Muscle of back (tissue), 13 donors: ENCODE measurements at places on chromosomes 16 and 17. TPM values are rescaled to one million over a fixed set of nuclear protein-coding genes. Genes with fewer than 3 reads are reported as not detected.

The ENO3 gene
- 770 TPM for polyA plus RNA-seq

The CCDC182 gene
- not detected for polyA plus RNA-seq

The TTC19 gene
- 21.7 TPM for polyA plus RNA-seq

The BIRC5 gene
- 15.9 TPM for polyA plus RNA-seq

DNA sequence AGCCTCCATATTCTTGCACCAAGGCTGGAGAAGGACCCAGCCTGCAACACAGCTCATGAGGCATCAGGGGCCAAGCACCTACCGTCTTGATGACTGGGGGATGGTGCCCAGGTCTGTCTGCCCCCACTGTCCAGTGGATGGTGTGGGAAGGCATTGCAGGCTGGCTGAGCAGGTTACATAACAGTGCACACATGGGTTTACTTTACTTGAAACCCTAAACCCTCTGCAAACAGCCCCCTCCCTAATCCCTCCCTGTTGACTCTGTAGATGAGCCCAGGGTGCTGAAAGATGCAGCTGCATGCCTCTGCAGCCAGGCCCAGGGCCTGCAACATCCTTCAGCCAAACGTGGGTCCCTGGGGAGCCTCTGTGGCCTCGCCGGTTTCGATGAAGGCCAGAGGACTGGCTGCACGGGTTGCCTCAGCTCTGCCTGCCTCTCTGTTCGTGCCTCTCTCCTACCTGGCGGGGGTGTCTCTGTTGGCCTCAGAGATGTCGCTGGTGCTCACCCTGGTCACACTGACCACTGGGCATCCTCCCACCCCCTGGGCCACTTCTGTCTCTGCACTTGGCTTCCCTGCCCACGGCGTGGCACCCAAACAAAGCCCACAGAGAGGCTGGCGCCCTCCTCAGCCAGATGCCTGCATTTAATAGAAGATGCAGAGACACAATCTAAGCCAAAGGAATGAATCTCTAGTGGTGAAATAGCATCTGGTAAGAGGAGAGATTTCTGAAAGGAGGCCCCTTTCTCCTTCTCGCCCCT is 95.1 kb downstream of the METRNL start:
- DNase-seq, result no peak

DNA sequence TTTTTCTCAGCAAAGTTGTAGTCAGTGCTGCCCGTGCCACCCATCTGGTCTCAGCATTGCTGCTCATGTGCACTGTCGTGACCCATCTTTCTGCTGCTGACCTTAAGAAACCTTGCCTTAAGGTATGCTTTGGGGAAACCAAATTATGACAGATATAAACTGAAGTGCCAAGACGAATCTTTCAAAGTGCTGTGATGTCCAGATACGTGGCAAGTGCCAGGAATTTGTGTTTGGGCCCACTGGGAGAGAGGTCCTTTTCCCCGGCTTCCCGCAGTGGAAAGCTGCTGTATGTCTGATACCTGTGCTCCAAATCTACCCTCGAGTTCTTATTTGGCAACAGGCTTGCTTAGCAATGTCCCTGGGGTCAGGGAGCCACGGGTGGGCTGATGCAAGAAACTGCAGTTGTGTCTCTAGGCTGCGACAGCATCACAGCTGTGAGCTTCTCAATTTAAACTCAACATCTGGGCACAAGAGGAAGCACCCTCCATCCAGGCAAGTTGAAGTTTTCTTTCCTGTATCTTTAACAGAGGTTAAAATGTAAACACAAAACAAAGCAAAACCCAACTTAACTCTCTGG is 30.3 kb upstream of the TOX3 start:
- DNase-seq, result no peak

GRCh38 chr17:38751808-38752307 is 683 bp upstream of the PSMB3 start:
- peak; percentile 85 for DNase-seq

- DNase-seq, result no peak
Measured at GRCh38 chr16:661184-661821, 6.6 kb upstream of the RHOT2 start.

GRCh38 chr17:77800816-77801215 is 157.7 kb upstream of the TNRC6C start:
- no peak for DNase-seq

- peak; percentile 27 for DNase-seq
Measured at GRCh38 chr17:9234389-9234945, 213.2 kb downstream of the NTN1 start.

- no peak for DNase-seq
Measured at GRCh38 chr16:22721511-22722100, 92.4 kb upstream of the HS3ST2 start.

DNA sequence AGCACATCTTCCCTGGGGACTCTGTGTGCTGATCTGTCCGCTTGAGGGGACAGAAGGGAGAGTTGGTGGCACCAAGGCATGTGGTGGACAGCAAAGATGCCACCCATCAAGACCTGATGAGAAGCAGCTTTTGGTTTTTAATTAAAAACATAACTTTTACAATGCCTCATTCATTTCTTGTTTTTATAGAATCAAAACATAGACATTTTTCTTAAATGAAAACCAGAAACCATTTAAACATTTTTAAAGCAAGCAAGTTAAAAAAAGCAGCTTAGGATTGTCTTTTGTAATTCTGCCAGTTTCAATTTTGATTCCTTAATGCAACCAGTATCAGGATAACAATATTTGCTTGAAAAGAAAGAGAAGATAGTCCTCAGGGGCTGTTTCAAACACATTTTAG is 123.7 kb upstream of the AXIN2 start:
- DNase-seq, result no peak

DNA sequence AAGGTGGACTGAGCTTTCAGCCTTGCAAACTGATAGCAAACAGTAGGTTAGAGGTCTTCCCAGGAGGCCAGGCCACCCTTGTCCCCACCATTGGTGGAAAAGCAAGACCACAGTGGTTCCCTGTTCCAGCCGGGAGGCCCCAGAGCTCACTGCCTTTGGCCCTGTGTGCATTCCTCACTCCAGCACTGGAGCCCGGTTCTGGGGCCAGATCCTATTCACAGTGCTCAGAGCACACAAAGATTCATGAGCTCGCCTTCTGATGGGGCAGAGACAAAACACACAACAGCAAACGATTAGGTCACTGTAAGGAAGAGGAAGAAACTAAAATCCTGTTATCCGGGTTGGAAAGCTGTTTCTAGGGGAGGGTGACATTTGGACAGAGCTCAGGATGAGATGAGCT is 5.6 kb upstream of the PGS1 start:
- no peak for DNase-seq

DNA sequence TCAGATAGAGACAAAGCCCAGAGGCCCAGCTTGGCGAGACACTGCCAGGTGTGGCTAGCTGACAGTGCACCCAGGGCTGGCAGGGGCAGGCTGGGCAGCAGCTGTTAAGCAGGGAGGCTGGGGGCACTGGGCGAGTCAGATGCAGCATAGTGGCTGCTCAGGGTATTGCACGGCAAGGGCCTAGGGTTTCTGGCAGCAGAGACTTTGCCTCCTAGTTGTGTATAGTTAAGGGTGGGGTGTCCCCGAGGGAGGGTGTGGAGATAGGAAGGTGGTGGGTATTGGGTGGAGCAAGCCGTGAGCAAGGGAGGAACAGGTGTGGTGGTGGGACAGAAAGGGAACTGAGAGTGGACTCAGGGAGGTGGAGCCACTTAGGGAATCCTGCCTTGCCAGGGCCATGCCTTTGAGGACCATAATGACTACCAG is 66.0 kb downstream of the SMPD3 start:
- DNase-seq, result no peak

DNA sequence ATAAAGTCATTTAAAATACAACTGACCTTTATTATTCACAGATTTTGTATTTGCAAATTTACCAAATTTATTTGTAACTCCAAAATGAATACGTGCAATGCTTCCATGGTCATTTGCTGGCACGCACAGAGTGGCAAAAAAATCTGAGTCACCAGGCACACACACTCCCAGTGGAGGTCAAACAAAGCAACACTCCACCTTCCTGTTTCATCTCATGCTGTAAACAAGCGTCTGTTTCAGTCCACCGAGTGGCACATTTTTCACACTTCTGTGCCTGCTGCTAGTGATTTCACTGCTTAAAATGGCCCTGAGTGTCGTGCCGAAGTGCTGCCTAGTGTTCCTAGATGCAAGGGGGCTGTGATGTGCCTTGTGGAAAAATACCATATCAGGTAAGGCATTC is 17.8 kb upstream of the ITGAE start:
- no peak for DNase-seq

GRCh38 chr16:50606431-50607050 is 58.3 kb downstream of the NKD1 start:
- no peak for DNase-seq

GRCh38 chr16:68994324-68994723 is 111.1 kb upstream of the HAS3 start:
- DNase-seq, result no peak

DNA sequence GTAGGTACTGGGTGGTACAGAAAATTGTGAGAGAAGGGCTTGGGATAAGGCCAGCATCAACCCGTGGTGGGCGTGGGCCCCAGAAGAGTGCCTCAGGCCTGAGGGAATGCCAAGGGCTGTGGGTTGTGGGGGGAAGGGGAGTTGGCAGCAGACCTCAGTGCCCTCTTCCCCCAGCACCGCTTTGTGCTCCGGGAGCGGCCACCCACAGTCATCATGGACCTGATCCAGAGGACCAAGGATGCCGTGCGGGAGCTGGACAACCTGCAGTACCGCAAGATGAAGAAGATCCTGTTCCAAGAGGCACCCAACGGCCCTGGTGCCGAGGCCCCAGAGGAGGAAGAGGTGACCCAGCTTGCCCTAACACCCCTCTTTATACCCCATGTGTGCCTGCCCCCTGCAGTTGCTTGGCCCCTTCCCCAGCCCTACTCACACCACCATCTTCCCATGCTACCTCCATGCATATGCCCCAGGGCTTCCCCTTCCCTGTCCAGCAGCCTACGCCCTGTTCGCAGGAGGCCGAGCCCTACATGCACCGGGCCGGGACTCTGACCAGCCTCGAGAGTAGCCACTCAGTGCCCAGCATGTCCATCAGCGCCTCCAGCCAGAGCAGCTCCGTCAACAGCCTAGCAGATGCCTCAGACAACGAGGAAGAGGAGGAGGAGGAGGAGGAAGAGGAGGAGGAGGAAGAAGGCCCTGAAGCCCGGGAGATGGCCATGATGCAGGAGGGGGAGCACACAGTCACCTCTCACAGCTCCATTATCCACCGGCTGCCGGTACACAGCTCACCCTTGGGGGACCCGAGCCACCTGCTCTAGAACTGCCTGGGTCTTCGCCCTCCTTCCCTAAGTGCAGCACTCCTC is 9.1 kb downstream of the TAOK2 start:
- no peak for DNase-seq

- peak; percentile 19 for DNase-seq
Measured at GRCh38 chr16:28082624-28083023, 19.1 kb upstream of the GSG1L start.

DNA sequence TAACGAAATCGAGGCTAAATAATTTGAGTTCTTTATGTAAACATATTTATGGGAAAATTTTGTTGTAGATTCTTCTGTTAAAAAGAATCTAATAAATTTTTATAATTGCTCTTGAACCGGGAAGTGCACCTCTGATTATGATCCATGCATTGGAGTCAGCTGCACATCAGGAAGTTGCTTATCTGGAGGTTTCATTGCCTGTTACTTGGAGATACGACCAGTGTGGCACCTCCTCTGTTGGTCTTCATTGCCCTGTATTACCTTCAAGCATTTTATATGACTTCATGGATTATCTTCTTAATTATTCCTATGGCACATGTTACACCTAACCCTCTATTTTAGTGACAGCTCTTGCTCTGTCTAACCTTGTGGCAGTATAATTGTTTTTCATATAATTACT is 312.6 kb upstream of the TBX2 start:
- no peak for DNase-seq

DNA sequence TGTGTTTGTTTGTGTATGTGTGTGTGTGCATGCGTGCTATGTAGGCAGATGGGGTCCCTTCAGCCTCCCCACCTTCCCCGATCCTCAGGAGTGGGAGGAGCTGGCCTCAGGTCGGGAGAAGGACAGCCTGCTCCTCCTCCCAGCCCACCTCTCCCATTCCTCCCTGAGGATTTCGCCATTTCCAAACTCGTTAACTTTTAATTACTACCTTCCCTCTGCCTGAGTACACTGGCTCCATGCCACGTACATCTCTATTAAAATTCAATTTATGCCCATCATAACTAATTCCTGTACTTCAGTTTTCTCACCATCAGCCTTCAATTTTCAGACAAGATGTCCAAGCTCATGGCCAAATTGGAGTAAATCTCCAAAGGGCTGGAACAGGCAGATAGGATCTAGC is 148.6 kb downstream of the SDK2 start:
- DNase-seq, result no peak

DNA sequence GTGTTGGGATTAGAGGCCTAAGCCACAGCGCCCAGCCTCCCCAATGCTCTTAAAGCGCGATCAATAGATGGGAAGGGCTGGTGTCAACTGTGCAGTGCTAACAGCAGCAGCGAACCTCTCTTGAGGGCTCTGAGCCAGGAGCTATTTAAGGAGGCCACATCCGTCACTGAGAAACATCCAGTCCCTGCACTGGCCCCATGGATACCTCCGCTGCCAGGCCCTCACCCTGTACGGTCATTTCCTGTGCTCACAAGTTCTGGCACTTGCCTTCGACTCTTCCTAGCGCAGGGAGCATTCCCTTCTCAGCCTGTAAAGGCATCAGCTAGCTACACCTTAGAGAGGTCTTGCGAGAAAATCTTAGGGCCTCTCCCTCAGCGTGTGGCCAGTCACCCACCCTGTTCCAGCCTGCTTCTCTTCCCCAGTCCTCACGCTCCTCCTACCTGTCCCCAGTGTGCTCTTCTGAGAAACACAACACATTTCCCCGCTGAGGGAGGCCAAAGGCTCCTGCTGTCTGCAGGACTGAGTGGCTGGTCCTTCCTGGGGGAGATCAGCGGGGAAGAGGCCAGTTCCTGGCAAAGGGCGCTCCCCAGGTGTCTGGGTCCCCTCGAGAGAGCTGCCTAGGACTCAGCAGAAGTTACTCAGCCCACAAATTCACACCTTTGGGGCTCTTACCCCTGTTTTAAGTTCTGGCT is 28.6 kb downstream of the GTF3C1 start:
- peak; percentile 53 for DNase-seq

GRCh38 chr16:16828913-16829398 is 450.0 kb downstream of the NPIPA7 start:
- DNase-seq, result no peak

DNA sequence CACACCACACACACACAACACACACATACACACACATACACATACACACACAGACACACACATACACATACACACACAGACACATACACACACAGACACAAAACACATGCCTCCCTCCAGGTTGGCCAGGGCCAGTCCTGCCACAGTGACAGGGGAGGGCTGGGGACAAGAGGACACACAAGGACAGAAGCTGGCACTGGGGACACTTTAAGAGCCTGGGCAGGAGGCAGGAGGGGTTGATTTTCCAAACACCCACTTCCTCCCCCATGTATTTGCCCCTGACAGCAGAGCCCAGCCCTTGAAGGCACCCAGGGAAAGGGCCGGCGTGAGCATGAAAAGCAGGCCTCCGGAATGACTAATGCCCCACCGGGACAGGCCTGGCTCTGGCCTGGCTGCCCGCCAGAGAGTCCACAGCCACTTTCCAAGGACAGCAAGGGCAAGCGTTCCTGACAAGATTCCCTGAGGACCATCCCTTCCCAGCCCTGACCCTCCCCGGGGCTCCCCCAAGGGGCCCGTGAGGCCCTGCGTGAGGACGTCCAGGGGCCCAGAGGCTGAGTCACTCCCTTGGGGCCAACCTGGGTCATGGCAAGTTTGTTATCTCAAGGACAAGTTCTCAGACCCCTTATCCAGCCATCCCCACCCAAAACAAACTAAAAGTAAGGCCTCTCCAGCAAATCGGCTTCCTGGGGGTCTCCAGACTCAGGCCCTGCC is 235.6 kb downstream of the ZNF423 start:
- DNase-seq, result no peak
